Activated CD4-positive, alpha-beta T cell treated with anti-CD3 and anti-CD28 coated beads, Interleukin-2, amount 50 U/mL, for 4 hours (primary cell): ENCODE measurements at places on chromosomes 2 and 18.

DNA sequence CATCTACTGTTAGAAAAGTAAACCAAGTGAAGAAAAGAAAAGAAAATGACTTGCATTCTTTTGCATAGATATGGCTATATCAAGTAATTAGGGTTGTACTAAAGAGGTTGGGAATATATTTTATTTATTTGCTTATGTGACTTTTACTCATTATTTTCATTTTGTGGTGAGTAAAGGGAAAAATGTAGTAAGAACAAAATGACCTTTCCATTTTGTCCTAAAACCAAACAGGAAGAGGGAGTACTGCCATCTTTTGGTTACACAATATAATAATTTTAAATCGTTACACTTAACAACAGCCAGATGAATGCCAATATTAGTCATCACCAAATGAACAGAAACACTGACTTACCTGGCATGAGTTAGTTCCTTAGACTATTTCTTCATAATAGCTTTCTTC, 47.3 kb upstream of the NDUFV2 start:
- no peak for DNase-seq

- no peak for DNase-seq
Observed at GRCh38 chr2:210286123-210286680, 28.8 kb downstream of the MYL1 start.

GRCh38 chr2:133680343-133681049, 112.2 kb upstream of the NCKAP5 start:
- DNase-seq, result no peak

DNA sequence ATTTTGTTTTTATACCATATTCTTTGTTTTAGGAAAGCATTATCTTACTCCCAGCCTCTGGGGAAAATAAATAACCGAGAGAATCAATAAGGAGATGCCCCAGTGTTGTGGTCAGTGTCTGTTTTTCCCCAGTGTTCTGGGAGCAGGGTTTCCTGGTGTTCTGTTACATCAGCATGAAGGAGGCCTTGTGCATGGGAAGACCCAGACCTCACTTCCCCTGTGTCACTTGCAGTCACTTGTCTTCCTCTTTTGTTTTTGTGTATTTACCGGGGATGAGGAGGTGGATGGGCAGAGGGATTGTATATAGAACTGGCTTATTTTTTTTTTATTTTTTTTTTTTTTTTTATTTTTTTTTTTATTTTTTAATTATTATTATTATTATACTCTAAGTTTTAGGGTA, 45.0 kb upstream of the MGAT5 start:
- DNase-seq, result no peak

- no peak for DNase-seq
Observed at GRCh38 chr18:61973273-61974115, 80.7 kb upstream of the RNF152 start.

DNA sequence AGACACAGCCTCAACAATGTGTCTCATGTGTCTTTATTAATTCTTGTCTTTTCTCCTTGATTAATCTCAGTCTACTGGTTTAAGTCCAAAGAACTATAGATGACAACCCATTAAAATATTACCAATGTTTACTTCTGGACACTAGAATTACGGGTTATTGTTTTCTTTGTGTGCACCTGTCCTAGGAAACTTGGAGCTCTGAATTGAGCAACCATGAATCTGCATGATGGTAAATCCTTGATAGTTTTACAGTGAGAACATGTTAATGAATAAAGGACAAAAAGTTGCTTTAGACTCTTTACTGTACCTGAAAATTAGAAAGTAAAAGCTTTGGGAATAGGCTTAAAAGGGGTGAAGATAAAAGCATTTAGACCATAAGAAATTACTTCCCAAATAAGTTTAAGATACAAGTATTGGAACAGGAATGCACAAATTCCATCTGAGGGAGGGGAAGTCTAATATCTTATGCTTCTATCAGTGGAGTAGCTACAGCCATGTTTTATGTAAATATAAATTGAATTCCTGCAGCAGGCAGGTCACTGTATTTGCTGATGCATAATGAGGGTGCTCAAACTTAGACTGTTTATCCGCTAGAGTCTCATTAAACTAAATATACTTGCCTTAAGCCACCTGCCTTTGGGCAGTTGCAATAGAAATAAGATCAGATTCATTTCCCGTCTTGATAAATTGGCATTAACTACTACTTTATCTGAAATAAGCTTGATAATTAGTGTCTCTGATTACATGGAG, 603.7 kb upstream of the GCFC2 start:
- no peak for DNase-seq

- no peak for DNase-seq
Observed at GRCh38 chr2:105809723-105810122, 65.0 kb downstream of the NCK2 start.

DNA sequence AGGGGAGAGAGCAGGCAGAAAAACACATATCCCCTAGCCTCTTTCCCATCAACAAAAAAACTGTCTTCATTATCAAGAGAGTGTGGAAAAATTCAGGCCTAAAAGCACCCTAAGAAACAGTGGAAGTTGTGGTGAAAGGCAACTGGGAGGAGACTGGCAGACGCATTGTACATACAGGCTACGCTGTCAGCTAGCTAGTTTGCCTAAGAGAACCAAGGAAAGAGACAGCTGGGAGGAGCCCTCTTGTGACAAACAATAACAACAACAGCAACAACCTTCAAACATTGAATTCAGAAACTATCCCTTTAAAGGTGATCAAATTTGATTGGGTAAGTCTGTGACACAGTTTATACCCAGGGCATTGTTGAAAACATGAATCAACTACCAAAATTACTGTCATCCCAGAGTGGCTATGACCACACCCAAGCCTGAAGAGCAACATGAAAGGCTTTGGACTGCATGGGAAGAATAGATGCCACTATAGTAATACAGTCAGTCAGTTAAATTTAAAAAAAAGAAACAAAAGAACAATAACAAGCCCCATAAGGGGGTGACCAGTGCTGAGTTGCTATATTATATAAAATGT, 88.9 kb upstream of the CRIM1 start:
- DNase-seq, result no peak

- DNase-seq, result peak; percentile 58
Observed at GRCh38 chr2:96407041-96407918, 71.7 kb downstream of the NCAPH start.

- DNase-seq, result no peak
Observed at GRCh38 chr2:4873364-4873763, 818.8 kb upstream of the SOX11 start.

DNA sequence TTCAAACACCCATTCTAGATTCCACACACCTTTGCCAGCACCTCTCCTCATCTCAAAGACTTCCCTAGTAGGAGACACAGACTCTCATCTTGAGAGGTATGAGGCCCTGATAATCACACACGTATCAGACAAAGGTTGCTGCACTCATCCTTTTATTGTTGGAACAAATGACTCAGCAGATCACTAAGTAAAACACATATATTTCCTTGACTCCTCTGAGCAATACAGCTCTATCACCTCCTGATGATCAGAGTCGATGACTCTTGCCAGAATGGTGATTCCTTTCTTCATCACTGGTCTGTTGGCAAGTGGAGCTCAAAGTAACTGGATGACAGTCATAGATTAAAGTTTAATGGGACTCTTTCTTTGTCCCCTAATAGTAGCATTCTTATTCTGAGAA, 1049.2 kb upstream of the ZEB2 start:
- no peak for DNase-seq
